ENCODE measurements at places on chromosomes 13 and 19.

- DNase-seq: peak; percentile 64
Observed at GRCh38 chr13:57123681-57124080, 17.0 kb upstream of the PRR20A start.

- DNase-seq: no peak
Observed at GRCh38 chr13:110012102-110012739, 225.8 kb upstream of the IRS2 start.

DNA sequence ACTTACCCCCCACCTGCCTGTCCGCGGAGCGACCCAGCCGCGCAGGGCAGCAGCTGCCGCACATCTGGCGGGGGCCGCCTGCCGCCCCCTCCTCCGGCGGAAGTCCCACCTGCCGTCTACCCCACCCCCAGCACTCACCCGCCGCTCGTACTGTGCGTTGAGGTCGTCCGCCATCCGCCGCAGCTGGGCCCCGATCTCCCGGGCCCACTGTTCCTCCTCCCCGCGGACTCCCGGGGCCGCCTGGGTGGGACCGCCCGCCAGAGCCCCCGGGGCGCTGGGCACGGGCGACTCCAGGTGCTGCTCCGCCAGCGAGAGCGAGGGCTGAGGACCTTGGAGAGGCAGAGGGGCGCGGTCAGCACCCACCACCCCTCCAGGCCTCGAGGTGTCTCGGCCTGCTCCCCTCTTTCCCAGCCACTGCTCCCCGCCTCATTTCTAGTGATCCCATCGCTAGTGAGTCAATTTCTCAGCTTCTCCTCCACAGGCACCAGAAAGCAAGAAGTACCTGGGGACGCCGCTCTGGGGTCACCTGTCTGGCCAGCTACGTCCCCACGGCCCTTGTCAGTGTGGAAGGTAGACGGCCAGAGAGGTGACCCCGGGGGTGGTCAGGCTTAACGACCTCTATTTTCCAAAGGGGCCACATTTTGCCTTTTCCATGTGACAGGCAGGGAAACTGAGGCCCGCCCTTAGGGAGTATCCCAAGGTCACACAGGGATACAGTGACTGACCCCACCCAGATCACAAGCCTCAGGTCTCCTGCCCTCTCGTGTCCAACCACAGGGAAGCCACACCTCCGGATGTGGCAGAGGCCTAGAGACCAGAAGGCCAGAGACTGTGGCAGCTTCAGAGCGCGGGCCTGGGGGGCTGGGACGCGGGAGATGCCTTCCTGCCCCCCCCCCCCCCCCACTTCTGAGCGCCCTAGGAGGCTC, 4.3 kb downstream of the BBC3 start:
- peak; percentile 39 for DNase-seq

DNA sequence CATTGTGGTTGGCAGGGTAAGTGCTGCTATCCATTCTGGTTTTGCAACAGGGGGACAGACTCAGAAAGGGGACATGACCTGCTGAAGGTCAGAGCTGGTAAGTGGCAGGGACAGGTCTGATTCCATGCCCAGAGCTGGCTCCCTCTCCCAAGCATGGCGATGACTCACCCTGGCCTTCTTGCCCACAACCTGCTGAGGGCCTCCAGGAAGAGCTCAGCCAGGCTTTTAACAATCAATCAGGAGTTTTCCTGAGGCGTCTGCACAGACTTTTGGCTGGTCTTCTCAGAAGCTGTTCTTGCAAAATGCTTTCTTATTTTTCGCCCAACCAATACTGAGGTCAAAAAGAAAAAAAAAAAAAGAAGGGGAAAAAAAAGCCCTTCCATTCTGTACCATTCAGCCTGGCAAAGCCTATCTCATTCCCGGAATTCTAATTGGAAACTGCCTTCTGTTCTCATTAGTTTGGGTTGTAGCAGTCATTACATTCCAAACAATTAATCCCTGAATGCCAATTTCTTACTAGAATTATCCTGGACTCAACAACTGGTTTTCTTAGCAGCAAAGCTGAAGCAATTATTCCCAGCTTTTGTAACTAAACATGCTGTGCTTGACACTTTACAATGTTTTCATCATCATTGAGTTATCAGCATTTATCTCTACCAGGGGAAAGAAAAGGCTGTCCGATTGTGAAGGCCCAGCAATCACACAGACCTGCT, 17.7 kb downstream of the SIAH3 start:
- peak; percentile 6 for DNase-seq

- no peak for DNase-seq
Observed at GRCh38 chr13:110628477-110628793, 13.1 kb downstream of the NAXD start.

DNA sequence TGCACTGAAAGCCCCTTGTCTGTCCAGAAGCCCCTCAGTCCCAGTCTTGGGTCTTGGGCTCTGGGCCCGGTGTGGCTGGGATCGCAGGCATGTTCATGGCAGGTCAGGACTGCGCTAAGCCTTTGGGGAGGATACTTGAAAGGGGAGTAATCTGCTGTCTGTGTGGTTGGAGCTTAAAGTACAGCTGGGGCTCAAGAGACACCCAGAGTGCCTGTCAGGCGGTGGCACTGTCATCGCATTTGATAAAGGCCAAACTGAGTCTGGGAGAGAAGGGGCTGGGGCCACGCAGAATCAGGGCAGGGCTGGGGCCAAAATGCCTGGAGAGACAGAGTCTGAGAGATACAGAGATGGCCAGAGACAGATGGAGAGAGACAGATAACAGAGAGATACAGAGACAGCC, 4.2 kb upstream of the CILP2 start:
- DNase-seq: no peak

Data from skin of body (tissue), 3 donors.